NCI-H510A treated with DMSO at 0.1 percent for 48 hours (cell line): ENCODE measurements at places on chromosomes 2 and 18.
A peak's percentile ranks its signal among the peaks of the same experiment; 100 is the strongest.

GRCh38 chr2:38875227-38875575, 533 bp downstream of the DHX57 start:
- no peak for DNase-seq

GRCh38 chr2:10891390-10891789, 20.3 kb upstream of the KCNF1 start:
- no peak for DNase-seq

DNA sequence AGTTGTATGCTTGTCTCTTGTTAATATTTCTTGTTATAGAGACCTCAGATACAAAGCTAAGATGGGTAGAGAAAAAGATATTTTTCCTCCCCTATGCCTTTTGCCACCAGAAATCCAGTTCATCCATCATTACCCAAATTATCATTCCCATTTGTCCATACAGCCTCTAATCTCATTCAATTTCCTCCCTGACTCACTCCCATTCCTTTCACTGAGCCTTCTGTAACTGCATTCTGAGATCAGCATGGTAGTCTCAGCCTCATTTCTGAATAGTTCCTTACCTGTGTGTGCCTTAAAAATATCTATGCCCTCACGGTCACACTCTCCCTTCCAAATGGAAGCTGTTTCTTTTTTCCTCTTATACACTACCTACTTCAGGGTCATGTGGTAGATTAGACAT, 15.7 kb upstream of the PIK3C3 start:
- DNase-seq: no peak

DNA sequence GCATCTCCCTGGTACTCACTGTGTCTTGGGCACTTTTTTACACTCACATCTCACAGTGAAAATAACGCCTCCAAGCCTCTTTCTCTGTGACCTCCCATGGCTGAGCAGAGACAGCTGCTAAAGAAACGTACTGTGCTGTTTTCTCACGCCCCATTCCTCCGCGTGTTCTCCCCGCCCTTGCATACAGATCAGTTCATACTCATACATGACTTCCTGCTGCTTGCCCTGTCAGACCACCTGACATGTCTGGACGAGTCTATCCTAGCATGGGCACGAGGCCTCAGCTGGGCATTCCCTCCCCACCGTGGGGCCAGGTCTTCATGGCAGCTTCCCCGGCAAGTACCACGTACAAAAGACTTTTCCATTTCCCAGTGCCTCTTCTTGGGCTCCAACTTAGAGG, 21.2 kb upstream of the IL1A start:
- DNase-seq: no peak

DNA sequence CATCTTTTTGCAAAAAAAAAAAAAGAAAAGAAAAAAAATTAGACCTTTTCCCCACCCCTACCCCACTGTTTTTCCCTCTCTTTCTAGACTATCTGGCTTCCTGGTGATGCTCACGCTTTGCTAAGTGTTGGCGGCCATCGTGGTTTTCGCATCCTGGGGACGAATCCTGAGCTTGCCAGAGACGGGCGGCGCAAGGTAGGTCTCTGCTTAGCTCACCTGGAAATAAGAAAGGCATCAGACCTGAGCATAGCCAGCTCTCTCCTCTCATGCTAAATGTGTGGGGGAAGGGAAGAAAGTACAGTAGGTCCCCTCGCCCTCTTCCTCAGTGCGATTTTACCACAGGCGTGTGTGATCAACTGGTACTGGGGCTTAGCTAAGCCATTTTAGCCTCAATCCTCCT, 90.5 kb downstream of the KLHL29 start:
- no peak for DNase-seq

GRCh38 chr2:241855888-241856422, 2.7 kb downstream of the PDCD1 start:
- no peak for DNase-seq

DNA sequence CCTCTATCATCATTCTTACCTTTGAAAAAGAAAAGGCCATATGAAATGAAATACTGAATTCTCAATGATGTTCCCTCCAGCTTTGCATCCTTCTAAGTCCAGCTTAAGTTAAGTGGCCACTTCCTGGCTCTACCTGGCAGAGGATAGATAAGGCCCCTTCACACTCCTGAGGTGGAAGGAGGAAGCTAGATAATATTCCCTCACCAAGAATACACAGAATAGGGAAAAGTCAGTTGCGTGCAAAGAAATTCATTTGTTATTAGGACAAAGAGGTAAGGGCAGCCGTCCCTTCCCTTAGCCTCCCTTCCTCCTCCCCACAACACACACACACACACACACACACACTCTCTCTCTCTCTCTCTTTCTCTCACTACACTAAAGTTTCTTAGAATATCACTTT, 37.5 kb downstream of the OLA1 start:
- peak; percentile 73 for DNase-seq

GRCh38 chr2:178482437-178482836, 2.2 kb downstream of the PLEKHA3 start:
- DNase-seq: no peak
